ENCODE measurements at places on chromosomes 7 and 10. TPM values are rescaled to one million over a fixed set of nuclear protein-coding genes. Genes with fewer than 3 reads are reported as not detected.
A peak's percentile ranks its signal among the peaks of the same experiment; 100 is the strongest.

Gene GRID2IP
- 0.39 TPM for total RNA-seq

Gene IGF2BP3
- total RNA-seq: 0.71 TPM

Gene ENTPD7
- total RNA-seq: 8.2 TPM

Gene PILRA
- 11.2 TPM for total RNA-seq

DNA sequence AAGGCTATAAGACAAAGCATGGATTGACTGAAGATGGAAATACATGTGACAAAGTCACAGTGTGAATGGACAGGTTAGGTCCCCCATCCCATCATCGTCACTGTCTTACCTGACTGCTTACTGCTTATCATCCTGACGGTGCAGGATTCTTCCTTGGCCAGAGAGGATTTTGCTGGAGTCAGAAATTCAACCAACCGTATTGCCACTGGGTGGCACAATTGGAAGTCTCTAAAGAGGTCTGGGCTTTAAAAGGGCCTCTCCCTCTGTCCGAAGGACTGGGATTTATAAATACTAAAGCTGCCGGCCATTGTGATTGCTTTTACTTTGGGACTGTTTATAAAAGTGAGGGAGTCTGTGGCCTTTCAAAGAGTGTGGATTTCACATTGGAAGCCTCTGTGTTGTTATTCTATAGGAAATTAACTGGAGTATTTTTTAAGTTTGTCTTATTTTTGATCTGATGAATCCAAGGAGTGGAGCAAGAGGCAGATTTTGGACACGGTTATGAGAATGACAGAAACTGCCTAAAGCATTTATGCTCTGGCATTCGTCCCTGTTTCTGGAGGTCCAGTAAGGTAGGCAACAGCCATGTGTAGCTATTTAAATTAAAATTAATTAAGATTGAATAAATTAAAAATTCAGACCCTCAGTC lies 113.3 kb upstream of the CREB5 start:
- DNase-seq: no peak
- H3K27ac ChIP-seq: no peak overlapping the region
- H3K4me3 ChIP-seq: no peak overlapping the region
- no peaks in the 10 kb centered on the region for H3K36me3 ChIP-seq
- no peaks in the 10 kb centered on the region for H3K4me1 ChIP-seq
- no peaks in the 10 kb centered on the region for H3K27me3 ChIP-seq

- no peak for DNase-seq
- H3K4me1 ChIP-seq: no peaks in the 10 kb centered on the region
- H3K36me3 ChIP-seq: no peaks in the 10 kb centered on the region
- no peak overlapping the region for H3K4me3 ChIP-seq
Measured at GRCh38 chr10:72059843-72060822, 28.2 kb downstream of the SPOCK2 start.

DNA sequence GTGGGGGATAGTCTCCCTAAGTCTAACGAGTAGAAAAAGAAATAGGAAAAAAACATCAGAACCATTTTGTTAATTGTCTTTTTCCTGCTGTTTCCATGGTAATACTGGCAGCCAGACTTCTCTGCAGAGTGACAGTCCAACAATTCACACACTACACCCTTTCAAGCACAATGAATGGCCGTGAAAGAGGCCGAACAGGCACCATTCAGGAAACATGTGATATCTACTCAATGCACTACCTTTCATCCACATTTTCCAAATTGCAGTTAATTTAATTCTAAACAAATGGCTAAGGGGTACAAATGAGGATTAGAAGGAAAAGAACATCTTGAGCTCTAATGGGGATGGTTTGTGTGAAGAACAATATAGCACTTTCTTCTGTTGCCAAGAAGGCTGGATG lies 358.5 kb upstream of the ANKRD30A start:
- H3K4me3 ChIP-seq: no peak overlapping the region
- H3K4me1 ChIP-seq: no peaks in the 10 kb centered on the region
- no peaks in the 10 kb centered on the region for H3K36me3 ChIP-seq

DNA sequence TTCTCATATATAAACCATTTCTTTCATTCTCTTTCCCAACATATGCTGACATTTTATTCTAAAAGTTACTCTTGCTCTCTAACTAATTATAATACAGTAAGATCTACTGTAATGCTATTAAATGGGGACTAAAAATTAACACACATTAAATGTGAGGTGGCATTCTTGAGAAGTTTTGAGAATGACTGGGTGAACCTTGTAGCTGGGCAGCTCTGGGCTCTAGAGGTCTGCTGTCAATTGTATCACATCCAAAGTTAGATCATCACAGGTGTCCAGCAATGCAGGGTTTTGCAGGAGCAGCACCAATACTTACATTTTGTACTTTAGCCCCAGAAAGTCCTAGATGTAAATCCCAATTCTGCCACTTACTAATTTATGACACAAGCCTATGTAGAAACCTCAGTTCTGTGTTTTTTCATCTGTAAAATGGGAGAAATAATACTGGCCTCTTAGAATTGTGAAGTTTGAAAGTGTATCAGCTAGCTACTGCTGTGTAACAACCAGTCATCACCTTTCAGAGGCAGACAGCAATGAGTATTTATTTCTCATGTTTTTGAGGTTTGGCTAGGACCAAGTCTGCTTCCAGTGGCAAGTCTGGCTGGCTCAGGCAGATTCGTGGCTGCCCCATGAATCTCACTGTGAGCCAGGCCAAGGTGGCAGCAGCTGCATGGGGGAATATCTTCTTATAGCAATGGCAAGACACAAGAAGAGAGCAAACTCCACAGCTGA lies 79.6 kb upstream of the EMX2 start:
- H3K4me3 ChIP-seq: no peak overlapping the region
- H3K4me1 ChIP-seq: no peaks in the 10 kb centered on the region
- no peak for DNase-seq
- no peak overlapping the region for H3K27ac ChIP-seq

DNA sequence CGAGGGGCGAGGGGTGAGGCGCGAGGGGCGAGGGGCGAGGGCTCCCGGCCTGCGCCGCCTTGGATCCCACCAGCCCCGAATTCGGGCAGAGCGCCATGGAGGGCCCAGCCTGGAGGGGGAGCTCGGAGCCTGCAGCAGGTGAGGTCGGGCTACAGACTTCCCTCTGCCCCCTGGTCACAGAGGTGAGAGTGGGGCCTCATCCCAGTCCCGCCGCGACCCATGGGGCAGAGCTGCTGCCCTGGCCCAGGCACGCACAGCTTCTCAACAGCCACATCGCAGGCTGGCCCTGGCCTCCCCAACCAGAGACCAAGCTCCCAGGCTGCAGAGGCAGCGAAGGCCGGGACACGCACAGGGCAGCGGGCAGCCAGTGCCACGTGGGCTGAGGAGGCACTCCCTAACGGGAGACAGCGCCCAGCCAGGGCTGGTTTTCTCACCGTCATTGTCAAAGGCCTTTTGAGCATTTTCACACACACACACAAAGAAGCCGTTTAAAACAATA lies 191.8 kb downstream of the PTPRN2 start:
- peak; percentile 62 for DNase-seq
- H3K27me3 ChIP-seq: no peaks in the 10 kb centered on the region
- no peaks in the 10 kb centered on the region for H3K4me1 ChIP-seq

DNA sequence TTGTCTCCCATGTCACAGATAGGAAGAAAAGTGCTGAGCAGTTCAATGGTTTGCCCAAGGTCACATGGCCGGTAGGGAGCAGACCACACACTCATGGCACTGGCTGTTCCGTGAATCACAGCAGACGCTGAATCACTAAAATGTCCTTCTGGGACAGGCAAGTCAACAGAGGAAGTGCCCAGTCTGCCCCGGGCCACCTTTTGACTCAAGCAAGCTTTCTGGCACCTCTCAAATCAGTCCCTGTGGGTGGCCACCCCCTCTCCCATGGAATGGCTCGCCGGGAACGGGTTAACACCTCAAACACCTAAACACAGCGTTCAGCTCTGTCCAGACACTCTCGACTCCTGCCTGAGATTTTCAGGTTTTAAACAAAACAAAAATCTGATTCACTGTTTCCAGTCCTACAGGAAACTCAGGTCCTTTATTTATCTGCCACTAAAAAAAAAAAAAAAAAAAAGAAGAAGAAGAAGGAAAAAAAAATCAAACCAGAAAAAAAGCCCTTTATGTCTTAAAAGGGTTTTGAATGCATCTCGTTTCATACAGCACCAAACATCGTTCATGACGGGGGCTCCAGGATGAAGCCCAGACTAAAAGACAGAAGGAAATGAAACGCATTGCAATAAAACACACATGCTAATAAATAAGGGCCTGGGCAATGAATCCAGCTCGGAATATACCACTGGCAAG lies 15.5 kb downstream of the CARD11 start:
- peak; percentile 85 for DNase-seq
- H3K27me3 ChIP-seq: no peaks in the 10 kb centered on the region
- no peaks in the 10 kb centered on the region for H3K36me3 ChIP-seq
- H3K27ac ChIP-seq: peak overlapping the region; percentile 67

GRCh38 chr7:2633538-2634266 lies 1.9 kb downstream of the TTYH3 start:
- DNase-seq: peak; percentile 93
- no peaks in the 10 kb centered on the region for H3K27me3 ChIP-seq
- H3K27ac ChIP-seq: no peak overlapping the region
- H3K36me3 ChIP-seq: no peaks in the 10 kb centered on the region

DNA sequence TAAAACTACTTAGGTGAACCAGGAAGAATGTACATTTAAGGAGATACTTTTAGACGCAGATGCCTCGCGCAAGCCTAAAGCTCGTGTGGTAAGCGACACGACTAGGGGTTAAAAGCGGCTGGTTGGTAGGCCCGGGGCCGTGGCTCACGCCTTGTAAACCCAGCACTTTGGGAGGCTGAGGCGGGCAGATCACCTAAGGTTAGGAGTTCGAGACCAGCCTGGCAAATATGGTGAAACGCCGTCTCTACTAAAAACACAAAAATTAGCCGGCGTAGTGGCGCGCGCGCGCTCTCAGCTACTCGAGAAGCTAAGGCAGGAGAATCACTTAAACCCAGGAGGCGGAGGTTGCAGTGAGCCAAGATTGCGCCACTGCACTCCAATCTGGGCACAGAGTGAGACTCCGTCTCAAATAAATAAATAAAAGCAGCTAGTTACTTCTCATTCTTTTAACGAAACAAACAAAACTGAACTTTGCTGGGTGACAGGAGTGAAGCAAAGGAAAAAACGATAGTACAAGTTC lies 879 bp downstream of the NUDT5 start:
- DNase-seq: peak; percentile 71
- peak overlapping the region; percentile 93 for H3K4me3 ChIP-seq
- H3K27me3 ChIP-seq: no peaks in the 10 kb centered on the region
- no peak overlapping the region for H3K27ac ChIP-seq

All from aorta (tissue), 5 donors.